ENCODE measurements at places on chromosomes 1 and 21.

DNA sequence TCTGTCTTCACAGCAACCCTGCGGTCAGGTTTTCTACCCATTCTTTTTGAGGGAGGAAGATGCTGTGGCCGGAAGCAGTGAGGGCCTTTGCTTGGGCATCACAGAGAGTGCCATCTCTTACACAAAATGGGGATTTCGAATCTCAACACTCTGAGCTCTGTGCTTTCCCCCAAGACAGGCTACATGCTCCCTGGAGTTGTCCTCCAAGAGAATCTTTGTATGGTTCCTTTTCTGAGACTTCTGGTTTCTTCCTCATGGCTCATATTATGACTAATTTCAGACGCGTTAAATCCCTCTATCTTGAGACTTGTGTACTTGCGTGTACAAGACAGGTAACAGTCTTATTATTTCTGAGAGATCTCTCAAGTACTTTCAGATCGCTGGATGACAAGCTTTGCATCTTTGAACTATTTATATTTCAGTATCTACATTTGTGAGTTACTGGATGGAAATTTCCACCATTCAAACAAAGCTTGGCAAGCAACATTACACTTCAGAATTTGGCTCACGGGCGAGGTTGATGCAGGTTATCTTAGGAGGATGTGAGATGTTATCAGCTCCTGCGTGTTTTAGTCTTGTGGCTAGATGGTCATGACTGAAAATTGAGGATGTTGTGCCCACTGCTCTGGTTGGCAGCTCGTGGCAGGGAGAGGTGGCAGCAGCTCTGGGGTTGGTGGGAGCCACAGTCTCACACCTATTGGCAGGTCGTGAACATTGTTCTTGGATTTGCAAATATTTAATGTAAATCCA is 19.4 kb downstream of the ABCG1 start:
- DNase-seq: no peak

DNA sequence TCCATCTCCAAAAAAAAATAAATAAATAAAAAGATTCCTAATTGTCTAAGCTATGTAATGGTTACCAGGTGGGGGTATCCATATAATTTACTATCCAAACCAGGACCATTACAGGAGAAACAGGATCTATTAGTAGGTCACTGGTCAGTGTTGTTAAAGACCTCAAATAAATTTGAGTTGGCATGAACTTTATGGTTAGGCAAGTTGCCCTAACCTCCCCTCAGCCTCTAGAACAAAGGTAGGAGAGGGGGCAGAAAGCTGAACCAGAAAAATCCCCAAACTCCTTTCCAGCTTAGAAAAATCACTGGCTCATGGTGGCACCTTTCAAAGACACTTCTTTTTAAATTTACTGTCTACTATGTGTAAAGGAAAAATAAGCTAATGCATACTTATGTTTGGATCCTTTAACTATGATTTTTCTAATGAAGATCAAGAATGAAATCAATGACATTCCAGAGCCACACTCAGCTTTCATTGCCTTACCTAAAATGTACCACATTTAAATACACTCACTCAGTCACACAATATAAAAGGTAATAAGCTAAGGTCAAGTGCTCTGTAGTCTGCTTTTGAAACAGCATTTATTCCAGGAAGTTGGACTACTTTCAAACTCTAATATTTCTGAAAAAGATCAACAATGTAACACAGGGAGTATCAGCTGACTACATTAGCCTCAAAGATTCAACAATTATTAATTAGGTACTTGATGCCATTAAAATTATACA is 13.8 kb downstream of the EIF4G3 start:
- DNase-seq: no peak

DNA sequence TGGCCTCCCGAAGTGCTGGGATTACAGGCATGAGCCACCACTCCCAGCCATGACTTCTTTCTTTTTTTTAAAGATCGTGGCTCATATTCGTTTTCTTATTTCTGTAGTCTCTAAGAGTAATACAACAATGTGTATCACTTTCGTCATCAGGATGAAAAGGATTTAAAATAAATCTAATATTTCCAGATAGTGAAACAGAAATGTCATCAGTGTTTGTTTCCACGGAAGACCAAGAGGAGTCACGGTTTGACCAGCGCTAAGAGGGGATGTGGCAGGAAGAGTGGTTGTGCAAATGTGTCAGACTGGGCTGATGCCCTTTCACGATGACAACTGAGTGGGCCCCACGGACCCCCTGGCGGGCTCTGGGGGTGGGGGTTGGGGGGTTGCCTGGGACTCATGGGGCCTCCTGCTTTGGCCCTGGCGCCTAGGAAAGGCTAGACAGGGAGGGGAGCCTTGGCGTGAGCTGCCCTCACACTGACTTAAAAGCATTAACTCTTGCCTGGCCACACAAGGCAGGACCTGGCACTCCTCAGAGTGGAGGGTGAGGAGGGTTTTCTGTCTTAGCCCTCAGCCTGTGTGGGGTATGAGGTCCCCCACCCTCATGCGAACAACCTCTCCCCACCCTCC is 8.4 kb downstream of the SOX13 start:
- DNase-seq: no peak

- DNase-seq: no peak
These were observed 43.7 kb downstream of the KIF21B start for GRCh38 chr1:200979574-200980451.

GRCh38 chr21:32246571-32247140 is 32.2 kb downstream of the MIS18A start:
- DNase-seq: no peak

GRCh38 chr1:61642475-61643232 is 82.3 kb downstream of the TM2D1 start:
- no peak for DNase-seq

DNA sequence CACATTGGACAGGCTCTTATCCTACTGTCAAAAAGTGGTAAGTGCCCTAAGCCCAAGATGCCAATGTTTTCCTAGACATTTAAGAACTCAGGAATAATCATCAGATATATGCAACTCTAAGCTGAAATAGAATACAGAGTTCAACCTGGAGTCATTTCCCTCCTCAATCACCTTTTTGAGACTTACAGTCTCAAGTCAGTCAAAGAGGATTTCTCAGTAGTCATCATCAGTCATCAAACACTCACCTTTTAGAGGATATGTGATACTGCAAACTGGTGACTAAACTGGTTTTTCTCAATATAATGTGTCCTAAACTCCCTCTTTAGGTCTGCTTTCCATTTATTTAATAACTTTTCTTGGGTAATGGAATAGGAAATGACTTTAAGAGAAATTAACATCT is 145.3 kb upstream of the ADAMTS5 start:
- DNase-seq: no peak

DNA sequence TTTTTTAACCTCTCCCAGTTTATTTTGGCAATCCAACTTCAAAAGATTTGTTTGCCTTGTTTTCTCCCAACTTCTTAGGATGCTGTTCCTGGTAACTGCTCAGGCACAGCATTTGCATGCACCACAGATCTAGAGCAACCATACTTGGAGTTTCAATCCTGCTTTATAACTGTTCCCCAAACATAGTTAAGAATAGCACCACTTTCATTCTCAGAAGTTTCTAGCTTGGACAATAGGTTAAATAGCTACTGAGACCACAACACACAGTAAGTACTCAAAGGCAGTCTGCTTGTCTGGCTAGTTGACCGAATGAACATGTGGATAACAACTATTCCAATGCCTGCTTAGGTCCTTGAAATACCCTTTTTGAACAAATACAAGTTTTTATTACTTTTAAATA is 76.8 kb downstream of the FOXJ3 start:
- DNase-seq: no peak

Measured in non-pigmented ciliary epithelial cell (primary cell).